CD4-positive, alpha-beta T cell treated with Interleukin-10 for 1 hour (primary cell): ENCODE measurements at places on chromosomes 5 and 9.
A peak's percentile ranks its signal among the peaks of the same experiment; 100 is the strongest.

DNA sequence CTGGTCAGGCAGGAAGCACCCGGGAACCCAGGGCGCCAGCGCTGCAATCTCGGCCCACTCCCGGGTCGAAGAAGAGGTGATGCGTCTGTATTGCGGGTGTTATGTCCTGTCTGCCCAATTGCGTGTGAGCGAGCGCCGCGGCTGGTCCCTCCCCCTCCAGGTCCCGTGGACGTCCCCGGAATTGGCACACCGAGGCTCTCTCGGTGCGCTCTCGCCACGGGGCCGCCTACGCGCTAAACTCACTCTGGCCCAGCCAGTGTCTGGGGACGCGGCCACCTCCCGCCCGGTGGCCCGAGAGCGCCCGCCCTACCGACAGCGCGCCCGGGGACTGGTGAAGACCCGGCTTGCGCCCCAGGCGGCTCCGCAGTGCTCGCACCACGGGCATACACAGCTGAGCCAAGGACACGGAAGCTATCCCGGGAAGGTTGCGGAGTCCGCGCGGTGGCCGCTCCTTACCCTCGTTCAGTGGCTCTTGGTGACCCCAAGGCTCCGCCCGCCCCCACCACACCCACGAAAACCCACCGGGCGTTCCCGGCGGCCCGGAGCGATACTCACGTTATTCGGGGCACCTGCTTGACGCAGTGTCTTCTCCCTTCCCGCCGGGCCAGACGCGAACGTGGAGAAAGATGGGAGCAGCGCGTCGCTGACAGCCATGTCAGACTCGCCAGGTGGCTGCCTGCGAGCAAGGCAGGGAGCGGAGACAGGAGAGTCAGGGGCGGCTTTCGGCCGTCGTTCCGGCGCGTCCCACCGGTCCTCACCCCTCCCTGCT is 1.0 kb downstream of the KLF4 start:
- peak; percentile 26 for DNase-seq

DNA sequence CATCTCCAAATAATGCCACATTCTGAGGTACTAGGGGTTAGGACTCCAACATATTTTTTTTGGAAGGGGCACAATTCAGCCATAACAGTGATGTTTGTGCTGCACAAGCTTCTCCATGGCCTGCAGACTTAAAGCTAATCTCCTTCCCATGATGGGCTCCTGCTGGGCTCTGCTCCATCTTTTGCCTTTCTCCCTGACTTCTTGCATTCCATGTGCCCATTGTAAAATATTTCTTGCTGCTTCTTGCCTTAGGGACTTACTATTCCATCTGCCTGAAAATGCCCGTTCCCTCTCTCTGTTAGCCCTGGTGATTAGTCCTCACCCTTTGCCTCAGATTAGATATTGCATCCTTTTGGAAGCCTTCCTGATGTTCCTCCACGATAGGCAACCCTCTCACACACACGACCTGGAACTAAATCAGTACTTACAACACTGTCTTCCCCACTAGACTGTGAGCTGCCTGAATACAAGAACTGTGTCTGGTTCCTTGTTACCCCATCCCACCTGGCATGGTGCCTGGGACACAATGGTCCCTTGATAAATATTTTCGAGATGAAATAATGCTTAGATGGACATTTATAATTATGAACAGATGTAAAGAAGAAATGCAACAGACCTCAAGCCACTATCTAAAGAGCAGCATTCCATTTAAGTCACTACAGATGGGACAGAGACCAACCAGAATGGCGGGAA is 33.5 kb downstream of the OR1J1 start:
- DNase-seq, result no peak

- no peak for DNase-seq
These were observed 27.9 kb downstream of the CCT5 start for GRCh38 chr5:10277773-10278630.

DNA sequence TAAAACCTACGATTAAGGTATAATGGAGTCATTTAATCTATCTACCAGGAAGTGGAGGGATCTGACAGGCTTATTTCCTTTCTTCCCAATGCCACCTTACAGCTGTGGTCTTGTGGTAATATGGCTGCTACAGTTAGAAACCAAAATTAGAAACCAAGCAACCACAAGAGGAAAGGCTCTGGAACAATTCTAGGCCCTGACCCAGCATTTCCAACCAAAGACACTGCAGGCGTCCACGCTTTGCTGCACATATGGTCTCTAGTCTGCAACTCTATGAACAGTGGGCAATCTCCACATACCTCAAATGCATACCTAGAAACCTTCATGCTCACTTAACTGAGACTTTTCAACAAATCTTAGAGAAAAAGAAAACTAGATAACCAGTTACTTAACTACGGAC is 339.1 kb downstream of the NFIB start:
- no peak for DNase-seq

GRCh38 chr5:140303966-140304365 is 1.1 kb upstream of the PFDN1 start:
- DNase-seq, result no peak

- DNase-seq, result no peak
These were observed 147.0 kb upstream of the ZNF366 start for GRCh38 chr5:72654231-72654630.

DNA sequence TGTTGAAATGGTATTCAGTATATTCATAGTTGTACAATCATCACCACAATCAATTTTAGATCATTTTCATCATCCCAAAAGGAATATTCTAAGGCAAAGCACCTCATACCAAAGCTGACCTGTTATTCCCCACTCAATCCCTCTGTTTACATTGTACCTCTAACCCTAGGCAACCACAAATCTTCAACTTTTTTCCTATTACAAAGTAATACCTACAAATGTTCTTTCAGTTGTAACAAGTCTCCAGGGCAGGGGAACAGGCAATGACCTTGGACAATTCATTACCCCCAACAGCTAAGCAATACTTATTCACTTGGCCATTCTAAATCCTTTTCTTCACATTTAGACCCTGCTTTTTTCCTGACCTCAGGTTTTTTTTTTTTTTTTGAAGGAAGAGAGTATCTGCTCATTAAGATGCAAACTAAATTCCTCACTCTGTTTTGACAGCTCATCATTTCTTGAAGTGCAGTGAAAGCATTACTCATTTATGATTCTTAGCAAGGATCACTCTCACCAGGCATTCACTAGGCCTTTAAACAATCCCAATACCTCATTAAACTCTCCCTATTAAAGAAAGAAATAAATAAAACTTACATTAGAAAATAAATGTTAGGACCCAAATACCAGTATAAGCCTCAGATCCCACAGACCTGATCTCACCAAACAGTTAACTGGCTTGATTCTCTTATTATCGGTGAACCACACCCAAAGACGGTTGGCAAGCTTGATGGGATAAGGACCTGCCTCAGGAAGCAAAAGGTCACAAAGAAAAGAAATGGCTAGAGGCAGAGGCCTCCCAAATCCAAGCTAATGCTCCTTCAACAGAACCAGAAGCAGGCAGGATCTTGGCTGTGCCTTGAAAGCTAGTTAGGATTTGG is 15.3 kb downstream of the MTMR12 start:
- DNase-seq, result no peak

DNA sequence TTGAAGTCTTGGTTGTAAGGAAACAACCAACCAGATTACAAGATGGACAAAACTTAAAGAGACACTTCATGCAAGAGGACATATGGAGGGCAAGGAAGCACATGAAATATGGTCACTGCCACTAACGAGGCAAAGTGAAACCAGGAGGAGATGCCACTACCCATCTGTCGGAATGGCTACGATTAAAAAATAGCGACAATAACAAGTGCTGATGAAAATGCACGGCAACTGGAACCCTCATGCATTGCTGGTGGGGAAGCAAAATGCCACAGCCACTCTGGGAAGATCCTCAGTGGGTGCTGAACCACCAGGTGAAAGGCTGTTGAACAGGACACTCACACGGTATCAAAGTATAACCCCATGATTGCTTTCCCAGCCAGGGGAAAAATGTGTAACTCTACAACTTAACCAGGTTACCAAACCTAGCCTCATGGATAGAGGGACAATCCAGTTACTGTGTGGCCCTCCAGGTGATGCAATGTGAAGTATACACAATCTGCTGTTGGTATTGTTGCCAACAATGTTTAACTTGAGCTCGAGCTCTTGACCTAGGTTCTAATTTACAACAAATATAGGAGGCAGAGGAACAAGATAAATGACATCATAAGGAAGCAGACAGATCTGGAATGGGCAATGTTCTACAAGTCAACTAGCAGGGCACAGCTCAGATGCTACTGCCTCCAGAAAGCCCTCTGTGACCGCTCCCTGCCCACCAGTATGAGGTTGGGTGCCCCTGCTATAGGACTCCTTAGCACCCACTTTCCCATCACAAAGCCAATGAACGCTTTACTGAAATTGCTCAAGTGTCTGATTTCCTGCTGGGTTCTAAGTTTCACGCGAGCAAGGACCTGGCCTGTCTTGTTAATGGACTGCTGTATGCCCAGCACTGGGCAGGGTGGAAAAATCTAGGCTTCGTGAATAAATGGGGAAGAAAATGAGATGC is 25.8 kb downstream of the SH3PXD2B start:
- DNase-seq, result no peak

- no peak for DNase-seq
These were observed 12.6 kb upstream of the C5orf58 start for GRCh38 chr5:170220191-170220590.

GRCh38 chr5:127471211-127471610 is 46.2 kb upstream of the PRRC1 start:
- no peak for DNase-seq

GRCh38 chr9:20441711-20442423 is 180.4 kb downstream of the MLLT3 start:
- no peak for DNase-seq

GRCh38 chr5:34915139-34915855 is at the start of the genes BRIX1 and RAD1:
TSS of gene BRIX1 (plus strand) at chr5:34915711. CDS start at chr5:34915739, 28 bp downstream.
TSS of gene RAD1 (minus strand) at chr5:34915504. CDS start at chr5:34914892, 612 bp downstream.
- DNase-seq, result peak; percentile 94

DNA sequence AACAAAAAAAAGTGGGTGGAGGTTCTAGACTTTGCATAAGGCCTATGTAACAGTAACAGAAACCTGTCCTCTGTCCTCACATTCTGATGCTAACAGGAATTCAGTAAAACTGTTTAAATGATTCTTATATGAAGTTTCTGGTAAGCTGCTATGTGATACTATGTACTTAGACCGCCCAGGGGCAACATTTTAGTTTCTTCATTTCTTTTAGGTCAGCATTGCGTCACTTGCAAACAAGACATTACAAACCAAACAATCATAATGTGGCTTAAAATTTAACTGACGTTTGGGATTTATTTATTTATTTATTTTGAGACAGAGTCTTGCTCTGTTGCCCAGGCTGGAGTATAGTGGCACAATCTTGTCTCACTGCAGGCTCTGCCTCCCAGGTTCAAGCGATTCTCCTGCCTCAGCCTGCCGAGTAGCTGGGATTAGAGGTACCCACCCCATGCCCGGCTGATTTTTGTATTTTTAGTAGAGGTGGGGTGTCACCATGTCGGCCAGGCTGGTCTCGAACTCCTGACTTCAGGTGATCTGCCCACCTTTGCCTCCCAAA is 44.3 kb downstream of the TENT4A start:
- no peak for DNase-seq

GRCh38 chr9:75456698-75457097 is 368.4 kb downstream of the OSTF1 start:
- no peak for DNase-seq

- DNase-seq, result peak; percentile 3
These were observed 75.7 kb upstream of the GLIS3 start for GRCh38 chr9:4375424-4376200.

DNA sequence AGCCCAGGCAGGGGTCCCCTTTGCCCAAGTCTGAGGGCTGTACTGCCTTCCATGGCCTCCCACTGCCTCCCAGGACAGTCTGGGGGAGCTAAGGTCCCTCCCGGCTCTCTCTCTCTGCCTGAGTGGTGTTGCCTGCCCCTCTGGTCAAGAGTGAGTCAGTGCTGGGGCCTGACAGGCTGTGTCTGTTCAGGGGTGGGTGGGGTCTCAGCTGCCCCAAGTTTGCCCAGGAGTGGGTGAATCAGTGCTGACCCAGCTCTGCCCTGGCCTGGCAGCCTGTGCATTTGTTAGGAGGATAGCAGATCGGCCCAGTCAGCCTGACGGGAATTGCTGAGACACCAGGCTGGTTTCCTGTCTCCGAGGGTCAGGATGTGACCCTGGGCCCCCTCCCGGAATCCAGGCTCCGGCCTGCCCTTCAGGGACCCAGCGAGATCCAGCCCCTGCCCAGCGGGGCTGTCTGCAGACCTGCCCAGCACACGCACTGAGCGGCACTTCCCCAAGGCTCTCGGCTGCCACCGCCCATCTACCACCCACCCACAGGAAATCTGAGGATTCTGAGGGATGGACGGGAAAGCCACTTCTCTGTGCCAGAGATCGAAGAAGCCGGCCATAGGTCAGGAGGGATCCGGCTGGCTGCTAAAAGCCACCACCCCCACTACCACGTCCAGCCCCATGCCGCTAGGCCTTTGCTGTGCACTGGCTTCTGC is 15.9 kb downstream of the ENG start:
- DNase-seq, result no peak

- DNase-seq, result peak; percentile 6
These were observed 628 bp downstream of the HOMER1 start for GRCh38 chr5:79513308-79513703.

DNA sequence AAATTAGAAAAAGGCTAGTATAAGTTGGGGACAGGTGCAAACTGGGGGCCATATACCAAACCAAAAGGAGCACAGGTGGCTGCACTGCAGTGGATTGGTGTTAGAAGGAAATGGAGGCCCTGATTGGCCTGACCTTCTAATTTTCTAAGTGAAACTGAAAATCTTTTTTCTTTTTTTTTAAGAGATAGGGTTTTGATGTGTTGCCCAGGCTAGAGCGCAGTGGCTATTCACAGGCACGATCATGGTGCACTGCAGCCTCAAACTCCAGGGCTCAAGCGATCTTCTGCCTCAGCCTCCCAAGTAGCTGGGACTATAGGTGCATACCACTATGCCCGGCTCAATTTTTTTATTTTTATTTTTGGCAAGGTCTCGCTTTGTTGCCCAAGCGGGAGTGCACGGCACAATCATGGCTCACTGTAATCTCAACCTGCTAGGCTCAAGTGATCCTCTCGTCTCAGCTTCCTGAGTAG is 9.8 kb upstream of the CCDC69 start:
- DNase-seq, result no peak

GRCh38 chr9:134545543-134546245 is 95.9 kb upstream of the COL5A1 start:
- no peak for DNase-seq

GRCh38 chr9:98860871-98861293 is 53.4 kb downstream of the GALNT12 start:
- DNase-seq, result no peak

DNA sequence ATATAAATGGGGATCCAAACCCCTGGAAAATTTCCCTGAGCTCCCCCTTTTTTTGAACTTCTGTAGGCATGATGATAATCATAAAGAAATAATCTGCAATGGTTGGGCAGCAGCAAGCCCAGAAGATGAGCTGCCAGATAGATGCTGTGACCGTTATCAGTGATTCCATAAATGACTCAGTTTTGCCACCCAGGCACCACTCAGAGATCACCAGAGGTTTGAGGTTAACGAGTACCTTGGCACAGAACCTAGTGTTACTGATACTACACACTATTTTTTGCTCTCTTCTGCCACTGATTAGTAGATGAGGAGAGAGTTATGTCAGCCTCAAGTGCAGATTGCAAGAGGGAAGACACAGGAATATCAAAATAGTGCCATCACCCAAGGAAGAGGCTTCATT is 199.3 kb upstream of the PTGER4 start:
- DNase-seq, result peak; percentile 21

- DNase-seq, result no peak
These were observed 426.7 kb downstream of the CDK5RAP2 start for GRCh38 chr9:120153258-120153657.
